Esophagus muscularis mucosa (tissue), 4 donors: ENCODE measurements at places on chromosomes 5 and 9. TPM values are rescaled to one million over a fixed set of nuclear protein-coding genes. Genes with fewer than 3 reads are reported as not detected.

- H3K4me1 ChIP-seq: peaks cover 11% of the 10 kb centered on the region
- DNase-seq: no peak
- H3K27ac ChIP-seq: no peak overlapping the region
- H3K36me3 ChIP-seq: no peaks in the 10 kb centered on the region
These were observed 22.7 kb downstream of the CAMK2A start for GRCh38 chr5:150266871-150267291.

DNA sequence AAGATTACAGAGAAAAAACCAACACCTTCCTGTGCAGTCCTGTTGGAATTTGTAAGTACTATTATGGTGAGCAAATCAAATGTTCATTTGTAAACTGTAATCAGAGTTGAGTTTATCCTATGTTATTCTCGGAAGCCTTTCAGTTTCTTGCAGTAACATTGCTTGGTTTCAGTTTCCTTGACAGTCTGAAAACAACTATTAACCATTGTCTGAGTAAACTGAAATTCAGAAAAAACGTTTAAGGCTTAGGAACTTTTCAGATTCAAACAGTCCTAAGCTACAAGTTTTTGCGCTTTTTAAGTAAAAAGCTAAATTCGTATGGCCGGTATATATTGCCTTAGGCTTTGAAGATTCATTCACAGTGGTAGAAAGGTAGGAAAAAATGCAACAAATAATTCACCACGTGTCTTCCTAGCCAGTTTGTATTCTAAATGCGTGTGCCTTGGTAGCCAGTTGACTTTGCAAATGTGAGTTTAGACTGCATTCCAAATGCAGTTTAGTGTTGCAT lies 2.5 kb downstream of the GPBP1 start:
- peaks cover 65% of the 10 kb centered on the region for H3K4me1 ChIP-seq
- peak overlapping the region; percentile 100 for H3K27ac ChIP-seq
- DNase-seq: no peak
- H3K36me3 ChIP-seq: no peaks in the 10 kb centered on the region

GRCh38 chr9:72726947-72727346 lies 205.5 kb downstream of the TMC1 start:
- H3K4me3 ChIP-seq: no peak overlapping the region
- H3K4me1 ChIP-seq: no peaks in the 10 kb centered on the region
- no peaks in the 10 kb centered on the region for H3K27me3 ChIP-seq
- no peaks in the 10 kb centered on the region for H3K36me3 ChIP-seq

GRCh38 chr5:119360905-119361593 lies 5.2 kb downstream of the TNFAIP8 start:
- H3K4me1 ChIP-seq: peaks cover 73% of the 10 kb centered on the region
- H3K4me3 ChIP-seq: no peak overlapping the region
- no peak overlapping the region for H3K27ac ChIP-seq

GRCh38 chr5:58499941-58500340 lies 8.7 kb downstream of the GAPT start:
- no peaks in the 10 kb centered on the region for H3K36me3 ChIP-seq
- H3K4me1 ChIP-seq: no peaks in the 10 kb centered on the region
- no peak overlapping the region for H3K27ac ChIP-seq
- H3K4me3 ChIP-seq: no peak overlapping the region

DNA sequence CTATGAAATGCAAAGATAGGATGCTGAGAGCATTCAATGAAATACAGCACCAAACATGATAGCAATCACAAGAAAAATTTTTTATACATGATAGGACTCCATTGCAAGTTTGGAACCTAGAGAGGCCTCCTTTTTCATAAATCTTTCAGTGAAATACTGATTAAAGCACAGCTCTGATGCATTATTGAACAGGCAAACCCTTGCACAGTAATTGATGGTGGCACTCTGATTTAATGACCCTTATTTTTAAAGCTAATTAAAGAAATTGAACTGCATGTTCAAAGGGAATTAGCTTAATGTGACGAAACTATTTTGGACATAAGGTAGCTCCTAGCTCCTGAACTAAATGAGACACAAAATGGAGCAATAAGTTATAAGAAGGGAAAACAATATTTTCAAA lies 44.6 kb downstream of the MPDZ start:
- no peak for DNase-seq
- H3K27me3 ChIP-seq: no peaks in the 10 kb centered on the region
- no peak overlapping the region for H3K27ac ChIP-seq
- H3K4me3 ChIP-seq: no peak overlapping the region
- H3K4me1 ChIP-seq: no peaks in the 10 kb centered on the region

GRCh38 chr9:33923998-33924701 lies 107.2 kb downstream of the UBE2R2 start:
- no peak overlapping the region for H3K4me3 ChIP-seq
- no peaks in the 10 kb centered on the region for H3K27me3 ChIP-seq
- DNase-seq: no peak
- H3K36me3 ChIP-seq: peaks cover 95% of the 10 kb centered on the region
- no peak overlapping the region for H3K27ac ChIP-seq

DNA sequence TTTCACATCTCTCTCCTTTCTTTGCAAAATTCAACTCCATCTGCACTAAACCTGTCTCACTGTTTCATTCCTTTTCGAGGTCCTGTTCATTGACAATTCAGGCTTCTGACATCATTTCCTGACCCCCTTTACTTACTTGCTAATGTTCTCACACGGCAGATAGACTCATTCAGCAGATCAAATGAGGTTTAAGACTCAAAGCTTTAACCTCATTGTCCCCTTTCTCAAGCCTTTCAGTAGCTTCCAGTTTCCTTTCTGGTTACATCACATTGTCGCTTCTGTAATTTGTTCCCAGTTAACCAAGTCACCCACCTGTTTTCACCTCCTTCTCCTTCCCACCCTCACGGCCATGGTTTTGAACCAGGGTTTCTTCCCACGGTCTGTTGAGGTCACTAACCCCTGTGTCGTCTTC lies 143.4 kb upstream of the OTULINL start:
- H3K36me3 ChIP-seq: peaks cover 8% of the 10 kb centered on the region
- peaks cover 32% of the 10 kb centered on the region for H3K4me1 ChIP-seq
- DNase-seq: no peak
- no peak overlapping the region for H3K27ac ChIP-seq

GRCh38 chr9:127530206-127530941 lies 79.1 kb downstream of the LRSAM1 start:
- H3K4me3 ChIP-seq: no peak overlapping the region
- H3K27me3 ChIP-seq: no peaks in the 10 kb centered on the region
- peak overlapping the region; percentile 17 for H3K27ac ChIP-seq
- peaks cover 14% of the 10 kb centered on the region for H3K36me3 ChIP-seq
- no peak for DNase-seq

TRPM6 gene
- total RNA-seq: 0.83 TPM

COL15A1 gene
- total RNA-seq: 256 TPM
